ENCODE measurements at places on chromosomes 16 and 17. TPM values are rescaled to one million over a fixed set of nuclear protein-coding genes. Genes with fewer than 3 reads are reported as not detected.
A peak's percentile ranks its signal among the peaks of the same experiment; 100 is the strongest.

The CFAP52 gene
- not detected for polyA plus RNA-seq

The KRTAP1-1 gene
- not detected for polyA plus RNA-seq

The ABCA8 gene
- 39.4 TPM for polyA plus RNA-seq

The CACNG3 gene
- not detected for polyA plus RNA-seq

- DNase-seq: peak; percentile 99
Observed at GRCh38 chr16:67226804-67227566, at the start of gene TMEM208. TSS of gene TMEM208 (plus strand) at chr16:67227130. CDS start at chr16:67227219, 89 bp downstream.
